ENCODE measurements at places on chromosomes 16 and 17.
A peak's percentile ranks its signal among the peaks of the same experiment; 100 is the strongest.

GRCh38 chr17:17749025-17749772, 67.9 kb downstream of the RAI1 start:
- DNase-seq, result no peak

- no peak for DNase-seq
Observed at GRCh38 chr17:60155815-60156214, 6.0 kb downstream of the CA4 start.

GRCh38 chr17:58184986-58185761, 7.4 kb upstream of the EPX start:
- no peak for DNase-seq

DNA sequence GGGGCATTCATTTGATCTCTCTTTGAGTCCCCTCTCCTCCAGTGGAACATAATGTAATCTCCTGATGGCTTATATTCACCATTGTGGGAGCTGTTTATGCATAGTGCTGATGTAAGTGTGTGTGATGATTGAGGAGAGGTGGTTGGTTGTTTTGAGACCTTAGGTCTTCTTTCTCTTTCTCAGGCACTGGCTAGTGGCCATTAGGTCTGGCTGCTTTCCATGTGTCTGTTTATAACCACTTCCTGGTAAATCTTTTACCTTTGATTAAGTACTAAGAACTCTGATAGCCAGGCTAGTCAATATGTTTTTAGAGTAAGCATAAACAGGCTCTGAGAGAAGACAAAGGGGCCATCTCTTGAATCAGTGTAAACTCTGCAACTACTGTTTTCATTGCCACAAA, 27.9 kb downstream of the VAT1L start:
- peak; percentile 40 for DNase-seq

DNA sequence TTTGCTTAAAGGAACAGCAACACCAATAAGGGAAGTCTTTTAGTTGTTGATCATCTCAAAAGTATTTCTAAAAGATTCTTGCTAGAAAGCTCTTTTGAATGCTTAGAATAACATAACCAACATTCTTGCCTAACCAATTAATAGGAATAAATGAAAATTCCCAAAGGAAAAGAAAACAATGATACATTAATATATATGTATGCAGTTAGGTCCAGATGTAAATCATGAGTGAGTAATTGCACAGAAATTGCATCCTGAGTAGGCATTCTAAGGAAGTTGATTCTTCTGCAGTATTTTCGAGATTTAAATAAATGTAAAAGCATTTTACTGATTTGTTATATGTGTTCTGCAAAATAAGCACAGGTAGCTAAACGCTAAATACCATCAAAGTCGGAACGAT, 22.1 kb downstream of the COX10 start:
- DNase-seq, result peak; percentile 51
